ENCODE measurements at places on chromosomes 5 and 9.
A peak's percentile ranks its signal among the peaks of the same experiment; 100 is the strongest.

GRCh38 chr9:16213781-16214515 lies 656.5 kb downstream of the BNC2 start:
- no peak for DNase-seq

GRCh38 chr5:101163088-101163487 lies 260.0 kb upstream of the ST8SIA4 start:
- DNase-seq, result no peak

- peak; percentile 15 for DNase-seq
Observed at GRCh38 chr5:150394912-150395687, 17.6 kb downstream of the CD74 start.

DNA sequence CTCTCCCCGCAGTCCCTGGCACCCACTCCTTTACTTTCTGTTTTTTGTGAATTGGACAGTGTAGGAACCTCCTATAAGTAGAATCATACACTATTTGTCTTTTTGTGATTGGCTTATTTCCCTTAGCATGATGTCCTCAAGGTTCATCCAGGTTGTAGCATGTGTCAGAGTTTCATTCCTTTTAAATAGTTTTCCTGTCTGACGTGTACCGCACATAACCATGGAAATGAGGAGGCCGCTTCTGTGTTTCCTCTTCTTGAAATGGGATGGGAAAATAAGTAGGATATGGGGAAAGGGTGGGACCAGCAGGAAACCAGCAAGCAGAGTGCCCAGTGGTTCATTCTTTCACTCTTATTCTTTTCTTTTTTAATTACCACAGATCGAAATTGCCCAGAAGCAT lies 72.6 kb upstream of the ENTREP1 start:
- DNase-seq, result no peak

DNA sequence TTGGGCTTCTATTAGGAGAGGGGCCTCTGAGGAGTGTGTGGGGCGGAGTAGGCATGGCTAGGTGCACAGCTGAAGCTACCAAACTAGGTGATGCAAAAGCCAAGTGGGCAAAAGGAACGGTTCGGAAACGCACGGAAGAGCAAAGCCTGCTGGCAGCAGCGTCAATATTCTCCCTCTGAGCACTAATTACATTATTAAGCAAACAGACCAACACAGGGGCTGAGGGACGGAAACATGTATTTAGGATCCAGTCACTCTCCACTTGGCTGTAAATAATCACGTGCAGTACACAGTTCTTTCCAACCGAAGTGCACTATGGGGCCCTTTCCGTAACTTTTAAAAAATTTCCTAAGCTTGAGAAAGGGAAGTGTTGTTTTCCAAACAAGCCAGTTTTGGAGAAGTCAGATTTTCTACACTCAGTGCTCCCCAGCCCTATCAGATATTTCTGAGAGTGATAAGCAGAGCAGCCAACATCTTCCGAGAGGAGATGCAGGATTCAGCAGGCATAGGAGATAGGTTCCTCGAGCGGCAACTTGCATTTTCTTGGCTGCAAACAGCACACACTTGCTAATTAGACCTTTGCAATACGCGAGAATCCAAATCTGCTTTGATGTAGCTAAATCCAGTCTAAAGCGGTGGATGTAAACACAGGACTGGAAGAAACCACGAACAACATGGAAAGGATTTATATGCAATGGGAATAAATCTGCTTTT lies 217.2 kb upstream of the TBCA start:
- no peak for DNase-seq

GRCh38 chr5:176879663-176880361 lies 19.3 kb downstream of the HK3 start:
- DNase-seq, result no peak

DNA sequence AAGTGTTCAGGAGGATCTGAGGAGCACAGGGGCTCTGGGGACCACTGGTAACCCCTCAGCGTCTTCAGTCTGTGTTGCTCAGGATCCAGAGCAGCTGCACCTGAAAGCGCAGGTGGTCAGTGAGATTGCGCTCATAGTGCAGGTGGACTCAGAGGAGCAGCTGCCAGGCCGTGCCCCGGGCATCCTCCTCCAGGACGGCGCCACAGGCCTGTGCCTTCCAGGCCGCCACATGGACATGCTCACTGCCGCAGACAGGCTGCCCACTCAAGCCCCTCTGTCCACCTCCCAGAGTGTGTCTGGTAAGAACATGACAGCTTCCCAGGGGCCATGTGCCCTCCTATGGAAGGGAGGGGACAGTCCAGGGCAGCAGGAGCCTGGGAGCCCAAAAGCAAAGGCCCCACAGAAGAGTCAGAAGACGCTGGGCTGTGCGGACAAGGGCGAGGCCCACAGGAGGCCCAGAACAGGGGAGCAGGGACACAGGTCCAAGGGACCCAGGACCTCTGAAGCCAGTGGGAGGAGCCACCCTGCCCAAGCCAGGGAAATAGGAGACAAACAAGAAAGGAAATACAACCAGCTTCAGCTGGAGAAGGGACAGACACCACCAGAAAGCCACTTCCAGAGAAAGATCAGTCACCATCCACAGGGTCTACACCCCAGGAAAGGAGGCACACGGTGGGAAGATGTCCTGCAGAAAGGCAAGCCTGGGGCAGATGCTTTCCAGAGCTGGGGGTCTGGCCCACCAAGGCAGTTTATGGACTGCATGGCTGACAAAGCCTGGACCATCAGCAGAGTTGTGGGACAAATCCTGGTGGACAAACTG lies 5.2 kb downstream of the SPATA31E1 start:
- DNase-seq, result no peak

GRCh38 chr5:44862808-44863207 lies 54.1 kb downstream of the MRPS30 start:
- DNase-seq, result no peak

GRCh38 chr5:93274291-93274690 lies 306.7 kb downstream of the NR2F1-AS1 start:
- DNase-seq, result no peak
